Activated CD4-positive, alpha-beta T cell treated with anti-CD3 and anti-CD28 coated beads, Interleukin-2, amount 50 U/mL, for 48 hours (primary cell): ENCODE measurements at places on chromosomes 4 and X.

DNA sequence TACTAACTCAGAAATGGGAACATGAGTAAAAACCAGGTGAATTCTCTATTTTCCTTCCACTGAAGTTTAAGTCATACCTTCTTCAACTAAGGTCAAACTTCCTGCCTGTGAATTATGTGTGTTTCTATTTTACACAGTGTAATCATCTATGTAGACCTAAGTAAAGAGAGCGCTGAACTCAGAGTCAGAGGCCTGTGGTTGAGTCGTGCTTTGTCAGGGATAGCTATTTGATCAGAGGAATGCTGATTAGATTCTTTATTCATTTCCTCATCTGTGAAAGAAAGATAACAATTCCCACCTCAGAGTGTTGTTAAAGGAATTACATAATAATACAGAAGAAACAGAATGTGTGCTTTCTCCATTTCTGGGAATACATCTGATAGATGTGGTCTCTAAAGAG lies 654.1 kb downstream of the STIM2 start:
- DNase-seq, result no peak

GRCh38 chrX:290476-291166 lies 9.4 kb downstream of the PLCXD1 start:
- DNase-seq, result no peak

DNA sequence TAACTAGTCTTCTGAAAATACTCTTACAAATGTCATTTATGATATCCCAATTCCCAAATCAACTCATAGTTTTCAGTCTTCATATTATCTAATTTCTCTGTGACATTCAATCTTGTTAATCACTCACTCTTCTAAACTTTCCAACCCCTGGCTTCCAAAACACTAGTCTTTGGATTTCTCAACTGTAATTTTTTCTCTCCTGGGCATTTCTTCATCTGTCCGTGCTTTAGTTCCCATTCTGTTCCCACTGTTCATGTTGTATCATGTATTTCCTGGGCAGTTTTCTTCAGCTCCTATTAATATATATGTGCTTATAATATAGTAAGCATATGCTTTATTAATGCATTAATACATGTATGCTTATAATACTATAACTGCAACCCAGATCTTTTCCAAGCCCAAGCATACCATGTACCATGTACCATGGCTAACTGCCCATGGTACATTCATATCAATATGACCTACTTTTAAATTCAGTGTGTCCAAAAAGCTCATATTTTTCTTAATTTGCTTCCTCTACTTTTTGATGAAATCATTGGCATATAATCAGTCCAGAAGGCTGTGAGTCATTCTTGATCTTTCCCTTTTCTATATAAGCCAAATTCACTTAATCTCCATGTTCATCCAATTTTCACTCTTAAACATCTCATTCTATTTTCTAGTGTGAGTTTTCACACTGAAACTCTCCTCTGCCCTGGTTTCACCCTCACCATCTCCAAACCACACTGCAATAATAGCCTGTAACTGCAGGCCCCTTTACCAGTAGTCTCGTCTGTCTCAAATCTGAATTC lies 21.3 kb upstream of the GK2 start:
- DNase-seq, result no peak

GRCh38 chr4:151809716-151810115 lies 48.9 kb upstream of the GATB start:
- DNase-seq, result no peak

DNA sequence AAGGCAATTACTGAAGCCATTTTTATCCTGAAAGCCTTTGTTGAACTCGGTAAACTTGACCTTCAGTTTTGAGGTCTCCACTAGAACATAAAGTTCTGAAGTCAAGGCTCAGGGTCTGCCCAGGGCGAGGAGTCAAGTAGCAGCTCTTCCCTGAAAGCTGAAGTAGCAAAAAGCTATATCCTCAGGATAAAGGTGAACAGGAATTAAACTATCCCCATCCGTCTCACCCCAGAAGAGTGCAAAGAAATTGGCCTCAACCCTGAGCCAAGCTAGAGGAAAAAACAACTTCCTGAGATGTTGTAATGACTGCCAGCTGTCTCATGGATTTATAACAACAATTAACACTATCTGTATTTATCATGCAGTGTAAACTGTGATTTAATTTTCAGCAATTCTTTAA lies 590.8 kb downstream of the SPRY1 start:
- DNase-seq, result no peak

GRCh38 chr4:175671491-175671934 lies 140.6 kb downstream of the GPM6A start:
- no peak for DNase-seq

GRCh38 chr4:24604558-24605214 lies 20.3 kb upstream of the DHX15 start:
- no peak for DNase-seq

DNA sequence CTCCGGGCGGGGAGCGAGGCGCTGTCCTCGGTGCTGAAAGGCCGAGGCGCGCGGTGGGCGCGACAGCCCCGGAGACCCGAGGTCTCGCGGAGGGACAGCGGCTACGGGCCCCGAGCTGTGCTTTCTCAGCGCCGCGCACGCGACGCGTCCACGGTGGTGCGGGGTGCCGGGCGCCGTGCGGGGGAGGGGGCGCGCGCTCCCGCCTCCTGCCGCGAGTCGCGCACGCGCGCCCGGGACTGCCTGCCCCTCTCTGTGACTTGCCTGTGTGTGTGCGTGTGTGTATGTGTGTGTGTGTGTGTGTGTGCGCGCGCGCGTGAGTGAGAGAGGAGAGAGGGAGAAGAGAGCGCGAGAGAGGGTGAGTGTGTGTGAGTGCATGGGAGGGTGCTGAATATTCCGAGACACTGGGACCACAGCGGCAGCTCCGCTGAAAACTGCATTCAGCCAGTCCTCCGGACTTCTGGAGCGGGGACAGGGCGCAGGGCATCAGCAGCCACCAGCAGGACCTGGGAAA lies at the start of gene GRIA2:
GRIA2 (plus strand) TSS at position 358 of the 511 bp plus-strand sequence. CDS start 315 bp downstream, outside the sequence.
- no peak for DNase-seq

DNA sequence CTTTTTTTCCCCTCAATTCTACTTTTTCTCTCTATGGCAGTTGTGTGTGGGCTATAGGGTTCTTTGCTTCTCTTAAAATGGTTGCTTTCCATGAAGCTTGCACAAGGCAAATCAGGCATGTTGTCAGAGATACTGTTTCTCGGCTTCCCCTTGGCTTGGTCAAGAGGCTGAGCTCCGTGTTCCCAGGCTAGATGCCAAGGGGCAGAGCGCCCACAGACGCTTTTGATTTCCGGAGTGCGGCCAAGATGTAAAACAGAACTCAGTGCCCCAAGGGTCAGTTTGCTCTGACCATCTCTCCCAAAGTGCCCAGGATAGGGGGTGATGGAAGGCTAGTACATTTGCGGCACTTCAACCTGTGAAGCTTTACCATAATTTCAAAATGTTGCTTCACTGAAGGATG lies 64.2 kb upstream of the DIPK2B start:
- no peak for DNase-seq
